ENCODE measurements at places on chromosomes 16 and 17.

DNA sequence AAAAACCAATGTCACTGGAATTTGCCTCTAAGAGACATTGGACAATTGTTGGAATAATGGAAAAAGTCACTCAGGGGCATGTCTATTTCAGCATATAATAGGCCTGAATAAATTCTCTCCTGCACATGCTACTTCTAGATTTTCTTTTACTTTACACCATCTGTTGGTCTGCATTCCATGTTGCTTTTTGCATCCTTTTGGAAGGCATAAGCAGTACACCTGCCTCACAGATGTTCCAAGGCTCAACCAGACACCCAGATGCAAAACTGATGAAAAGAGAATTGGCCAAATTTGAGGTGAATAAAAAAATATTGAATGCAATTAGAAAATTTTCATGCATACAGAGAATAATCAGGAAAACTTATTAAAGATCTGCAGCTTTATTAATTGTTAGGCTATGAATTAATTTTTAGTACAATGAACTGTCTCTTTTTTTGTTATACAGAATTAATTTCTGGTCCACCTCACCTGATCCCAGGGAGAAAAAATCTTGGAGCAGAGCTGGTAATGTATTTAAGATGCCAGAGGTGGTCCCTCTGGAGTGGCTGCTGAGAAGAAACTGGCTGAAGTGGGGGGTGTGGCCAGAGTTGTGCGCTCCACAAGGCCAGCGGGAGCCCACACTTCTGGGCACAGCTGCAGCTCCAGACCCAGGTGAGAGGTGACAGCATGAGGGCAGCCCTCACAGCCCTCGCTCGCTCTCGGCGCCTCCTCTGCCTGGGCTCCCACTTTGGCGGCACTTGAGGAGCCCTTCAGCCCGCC, 778.6 kb downstream of the CDH11 start:
- no peak for DNase-seq

- DNase-seq, result no peak
Observed at GRCh38 chr17:41655611-41656111, 31.3 kb upstream of the KRT17 start.

- no peak for DNase-seq
Observed at GRCh38 chr17:2420176-2420575, 19.3 kb upstream of the MNT start.

DNA sequence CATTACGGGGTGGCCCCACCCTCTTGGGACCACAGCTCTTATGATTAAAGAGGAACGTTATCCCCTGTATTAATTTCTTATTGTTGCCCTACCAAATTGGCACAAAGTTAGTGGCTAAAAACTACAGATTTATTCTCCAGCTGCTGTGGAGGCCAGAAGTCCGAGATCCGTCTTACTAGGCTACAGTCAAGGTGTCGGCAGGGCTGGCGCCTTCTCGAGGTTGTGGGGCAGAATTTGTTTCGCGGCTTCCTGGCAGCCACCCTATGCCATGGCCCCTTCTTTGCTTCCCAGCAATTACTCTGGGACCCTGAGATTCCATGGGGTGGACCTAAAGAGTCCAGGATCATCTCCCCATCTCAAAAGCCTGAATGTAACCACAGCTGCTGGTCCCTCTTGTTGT, 263.4 kb downstream of the CPPED1 start:
- no peak for DNase-seq

DNA sequence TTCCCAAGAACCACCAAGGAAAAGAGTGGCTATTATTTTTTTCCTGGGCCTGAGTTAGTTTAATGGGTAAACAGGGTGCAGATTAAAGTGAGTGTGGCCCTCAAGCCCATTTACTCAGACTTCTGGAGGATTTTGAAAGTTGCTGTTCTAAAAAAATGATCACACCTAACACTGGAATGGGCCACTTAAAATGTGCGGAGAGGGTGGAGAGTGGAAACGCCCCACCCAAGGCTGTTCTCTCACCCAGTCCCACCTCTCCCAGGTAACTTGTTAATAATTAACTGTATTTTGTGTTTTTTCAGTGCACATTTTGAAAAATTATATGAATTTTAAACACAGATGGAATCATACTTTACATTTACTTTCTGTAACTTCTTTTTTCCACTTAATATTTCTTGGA, 5.4 kb downstream of the HIRIP3 start:
- no peak for DNase-seq

DNA sequence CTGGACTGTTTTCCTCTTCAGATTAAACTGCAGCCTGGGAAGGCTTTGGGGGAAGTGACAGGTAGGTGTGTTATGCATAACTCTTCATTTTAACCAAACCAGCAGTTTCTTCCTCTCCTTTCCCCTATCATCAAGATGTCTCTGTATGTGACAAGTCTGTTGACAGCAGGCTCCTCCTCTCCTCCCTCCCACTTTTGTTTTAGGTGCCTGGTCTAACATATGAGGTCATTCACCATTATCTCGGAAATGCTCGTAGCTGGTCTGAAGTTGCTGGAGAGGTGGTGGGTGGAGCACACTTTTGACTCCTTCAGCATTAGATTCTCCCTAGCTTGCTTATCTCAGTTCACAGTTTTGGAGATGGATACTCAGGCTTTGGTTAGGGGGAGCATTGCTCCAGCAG, 571.0 kb upstream of the EEF2KMT start:
- no peak for DNase-seq

DNA sequence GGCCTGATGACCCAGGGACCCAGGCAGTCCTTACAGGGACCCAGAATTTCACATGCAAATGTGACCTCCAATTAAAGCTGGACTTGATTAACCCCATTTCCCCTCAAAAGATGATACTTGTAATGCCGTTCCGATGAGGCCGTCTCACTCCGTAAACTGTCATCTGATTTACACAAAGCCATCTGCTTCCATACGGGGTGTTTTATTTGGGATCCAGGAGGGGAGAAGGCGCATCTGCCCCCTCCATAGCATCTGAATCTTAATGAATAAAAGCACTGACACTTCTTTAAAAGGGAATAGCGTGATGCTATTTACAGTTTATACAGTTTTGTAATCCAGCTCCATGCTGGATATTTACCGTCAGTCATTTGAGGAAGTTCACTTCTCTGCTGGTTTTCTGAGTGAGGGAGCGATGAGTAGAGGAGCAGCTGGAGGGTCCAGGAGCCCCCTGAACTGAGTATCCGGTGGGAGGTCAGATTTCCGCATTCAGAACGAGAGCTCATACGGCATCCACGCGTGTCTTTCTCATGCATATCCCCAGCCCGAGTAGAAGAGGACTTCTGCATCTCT, 452.7 kb downstream of the WWOX start:
- DNase-seq, result no peak

GRCh38 chr16:84482001-84482891, 22.2 kb downstream of the MEAK7 start:
- DNase-seq, result no peak

GRCh38 chr16:15509593-15510535, 75.5 kb downstream of the BMERB1 start:
- DNase-seq, result peak; percentile 82

- no peak for DNase-seq
Observed at GRCh38 chr17:28704219-28704858, 7.3 kb downstream of the PROCA1 start.

DNA sequence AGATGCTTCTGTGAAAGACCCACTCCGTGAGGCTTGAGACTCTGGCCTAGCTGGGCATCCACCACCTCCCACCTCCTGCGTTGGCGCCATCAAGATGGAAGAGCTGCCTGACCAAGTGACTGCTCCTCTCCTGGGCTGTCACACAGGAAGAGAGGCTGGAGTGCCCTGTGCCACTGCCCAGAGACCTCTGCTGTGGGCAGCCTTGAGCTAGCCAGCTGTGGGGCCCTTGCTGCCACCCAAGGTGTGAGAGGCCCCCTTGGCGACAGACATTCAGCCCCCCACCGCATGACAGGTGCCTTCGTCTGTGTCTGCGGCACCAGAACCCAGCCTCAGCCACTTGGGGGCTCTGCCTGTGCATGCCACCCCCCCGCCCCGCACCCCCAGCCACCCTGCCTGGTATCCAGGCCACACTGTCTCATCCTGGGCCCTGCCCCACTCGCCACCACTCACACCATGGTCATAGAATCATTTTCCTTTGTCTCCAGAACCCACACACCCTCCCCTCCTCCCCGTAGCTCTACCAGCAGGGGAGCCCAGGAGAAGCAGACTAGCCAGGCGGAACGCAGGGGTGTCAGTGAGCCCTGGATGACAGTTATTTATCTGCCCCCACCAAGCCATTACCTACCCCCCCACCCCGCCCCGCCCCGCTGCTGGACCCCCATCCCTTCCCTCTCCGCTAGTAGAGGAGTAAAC, 120.9 kb upstream of the LHX1 start:
- DNase-seq, result no peak

DNA sequence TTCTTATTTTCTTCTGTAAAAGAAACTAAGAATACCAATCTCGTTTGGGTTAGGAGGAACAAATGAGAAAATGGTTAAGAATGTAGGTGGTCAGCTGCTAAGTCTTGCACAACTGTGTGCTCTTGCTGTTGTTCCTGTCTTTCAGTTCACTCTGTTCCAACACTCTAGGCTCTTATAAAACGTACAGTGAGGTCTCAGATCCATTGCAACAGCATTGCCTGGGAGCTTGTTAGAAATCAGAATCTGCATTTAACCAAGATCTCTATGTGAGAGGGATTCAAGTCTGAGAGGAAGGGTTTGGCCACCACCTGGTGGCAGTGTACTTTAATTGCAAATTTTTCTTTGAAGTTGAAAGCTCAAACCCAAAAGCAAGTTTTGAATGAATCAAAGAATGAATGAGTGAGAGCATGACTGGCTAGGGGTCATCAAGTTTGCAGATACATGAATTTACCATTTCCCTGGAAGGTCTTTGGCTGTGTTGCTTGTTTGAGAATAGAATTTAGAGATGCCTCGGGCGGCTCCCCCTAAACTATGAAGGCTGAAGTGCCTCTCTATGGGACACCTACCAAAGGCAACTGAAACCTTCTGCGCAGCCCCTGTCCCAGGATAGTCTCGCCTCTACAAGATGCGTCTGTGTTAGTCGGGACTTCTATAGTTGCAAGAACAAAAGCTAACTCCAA, 2.5 kb downstream of the ALOX15B start:
- peak; percentile 9 for DNase-seq

- DNase-seq, result no peak
Observed at GRCh38 chr17:5355421-5356129, 63.9 kb downstream of the NUP88 start.

Data from fibroblast of skin of left biceps (primary cell).